AG20443 (cell line): ENCODE measurements at places on chromosomes 7 and 10.

- DNase-seq, result peak; percentile 31
These were observed 35.7 kb upstream of the MTPAP start for GRCh38 chr10:30384701-30385201.

- no peak for DNase-seq
These were observed 26.3 kb downstream of the ANKRD61 start for GRCh38 chr7:6057316-6058129.

- DNase-seq, result peak; percentile 69
These were observed 49.6 kb downstream of the PLPP4 start for GRCh38 chr10:120506674-120507073.

DNA sequence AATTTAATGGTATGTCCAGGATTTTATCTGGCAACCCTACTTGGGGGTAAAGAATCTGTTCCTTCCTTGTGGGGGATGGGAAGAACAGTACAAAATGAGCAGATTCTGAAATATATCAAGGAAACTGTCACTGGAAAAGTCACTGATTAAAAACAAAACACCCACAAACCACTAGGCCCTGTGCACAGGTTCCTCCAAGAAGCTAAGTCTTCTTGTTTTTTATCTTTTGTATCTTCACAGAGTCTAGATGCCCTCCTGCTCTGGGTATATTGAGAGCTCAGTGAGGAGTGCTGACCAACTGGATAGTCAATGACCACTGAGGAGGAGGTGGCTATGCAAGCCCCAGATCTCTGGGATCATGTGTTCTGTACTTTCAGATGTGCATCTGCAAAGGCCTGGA is 86.8 kb upstream of the ANKRD1 start:
- DNase-seq, result no peak

DNA sequence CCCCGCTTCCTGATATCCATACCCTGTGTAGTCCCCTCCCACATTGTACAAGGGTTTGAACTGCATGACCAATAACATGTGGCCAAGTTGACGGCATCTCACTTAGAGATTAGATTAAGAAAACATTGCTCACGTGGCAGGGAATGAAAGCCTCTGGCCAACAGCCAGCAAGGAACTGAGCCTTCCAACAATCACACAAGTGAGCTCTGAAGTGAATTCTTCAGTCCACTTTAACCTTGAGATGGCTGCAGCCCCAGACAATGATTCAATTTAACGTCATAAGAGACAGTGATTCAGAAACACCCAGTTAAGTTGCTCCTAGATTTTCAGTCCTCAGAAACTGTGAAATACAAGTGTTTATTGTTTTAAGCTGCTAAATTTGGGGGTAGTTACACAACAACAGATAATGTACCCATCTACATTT is 165.9 kb upstream of the PLXNA4 start:
- peak; percentile 41 for DNase-seq

DNA sequence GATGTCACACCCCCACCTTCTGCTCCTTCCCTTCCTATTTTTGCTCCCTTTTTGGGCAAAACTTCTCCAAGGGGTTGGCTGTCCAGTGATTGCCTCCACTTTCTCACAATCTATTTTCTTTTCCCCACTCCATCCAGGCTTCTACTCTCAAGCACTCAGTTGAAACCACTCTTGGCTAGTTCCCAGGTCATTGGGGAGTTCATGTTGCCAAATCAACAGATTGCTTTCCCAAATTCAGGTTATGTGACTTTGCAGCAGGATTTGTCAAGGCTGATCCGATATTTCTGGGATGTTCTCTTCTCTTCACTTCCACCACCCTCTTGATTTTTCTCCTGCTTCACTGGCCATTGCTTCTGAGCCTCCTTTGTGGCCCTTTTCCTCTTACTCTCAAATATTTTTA is 258.7 kb upstream of the SLC26A5 start:
- DNase-seq, result no peak

GRCh38 chr10:50550291-50550839 is 73.4 kb downstream of the SGMS1 start:
- no peak for DNase-seq

DNA sequence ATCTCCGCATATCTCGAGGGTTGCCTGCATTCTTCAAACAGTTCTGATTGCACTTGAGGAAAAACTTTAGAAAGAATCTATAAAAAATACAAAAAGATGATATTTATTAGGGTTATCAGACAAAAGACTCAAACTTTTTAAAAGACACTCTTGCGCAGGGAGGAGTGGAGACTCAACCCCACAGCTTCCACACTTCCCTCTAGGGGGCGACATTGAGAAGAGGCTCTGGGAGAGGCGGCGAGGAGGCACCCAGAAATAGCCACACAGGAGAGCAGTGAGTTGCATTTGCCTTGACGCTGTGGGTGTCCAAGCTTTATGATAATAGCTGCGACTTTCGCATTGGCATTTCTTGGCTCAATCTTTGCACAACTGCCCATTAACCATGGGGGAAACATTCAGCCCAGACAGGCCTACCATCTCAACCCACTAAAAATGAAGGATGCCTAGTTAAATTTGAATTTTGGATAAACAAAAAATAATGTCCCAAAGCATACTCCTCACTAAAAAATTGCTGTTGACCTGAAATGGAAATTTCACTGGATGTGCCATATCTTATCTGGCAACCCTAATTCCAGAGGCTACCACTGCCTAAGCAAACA is 86.2 kb downstream of the EBF3 start:
- no peak for DNase-seq

GRCh38 chr7:26112203-26112740 is 39.7 kb upstream of the NFE2L3 start:
- DNase-seq, result no peak

DNA sequence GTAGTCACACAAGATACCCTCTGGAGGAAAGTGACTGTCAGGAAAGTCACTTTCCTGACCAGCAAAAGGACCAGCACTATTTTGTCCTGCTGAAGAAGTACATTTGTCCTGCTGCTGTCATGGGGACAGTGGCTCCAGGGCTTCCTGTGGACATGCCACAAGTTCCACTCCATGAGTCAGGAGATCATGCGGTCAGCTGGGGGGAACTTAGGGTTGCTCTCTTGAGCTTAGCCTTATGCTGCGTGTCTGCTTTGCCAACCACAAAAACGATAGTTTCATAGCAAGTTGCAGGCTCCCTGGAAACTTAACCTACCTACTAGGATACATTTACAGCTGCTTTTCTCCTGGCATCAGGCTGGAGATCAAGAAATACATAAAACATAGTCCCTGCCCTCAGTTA is 19.8 kb upstream of the ALOX5 start:
- peak; percentile 57 for DNase-seq

DNA sequence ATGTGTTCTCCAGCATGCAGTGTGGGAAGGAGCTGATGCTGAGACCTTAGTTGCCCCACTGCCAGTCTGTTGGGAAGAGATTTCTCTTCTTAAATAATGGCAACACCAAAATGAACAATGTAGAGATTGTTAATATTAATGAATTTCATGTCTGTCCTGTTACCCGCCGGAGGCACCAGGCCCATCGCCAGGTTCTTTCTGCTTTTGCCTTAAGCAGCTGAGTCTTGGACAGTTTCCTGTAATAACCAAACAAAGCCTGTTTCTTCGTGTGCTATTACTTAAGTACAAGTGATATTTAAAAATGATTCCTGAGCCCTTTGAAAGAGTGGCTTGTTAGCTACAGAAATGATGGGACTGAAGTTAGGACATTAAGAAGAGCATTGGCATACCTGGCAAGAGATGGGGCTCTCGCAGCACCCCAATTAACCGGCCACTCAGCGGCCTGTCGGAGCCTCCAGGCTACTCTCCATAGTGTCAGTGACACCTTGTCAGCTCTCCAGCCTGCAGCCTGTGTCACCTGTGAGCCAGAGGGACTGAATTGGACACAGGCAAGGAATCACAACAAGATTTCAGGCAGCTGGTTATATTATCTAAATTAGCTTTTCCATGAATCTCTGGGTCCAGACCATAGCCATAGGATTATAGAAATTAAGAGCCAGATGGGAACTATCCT is 142.0 kb downstream of the CELF2 start:
- DNase-seq, result no peak
